CD4-positive, alpha-beta T cell treated with Interleukin-15 for 4 hours (primary cell): ENCODE measurements at places on chromosomes 4 and X.

GRCh38 chr4:94746746-94747145 is 11.0 kb upstream of the BMPR1B start:
- no peak for DNase-seq

DNA sequence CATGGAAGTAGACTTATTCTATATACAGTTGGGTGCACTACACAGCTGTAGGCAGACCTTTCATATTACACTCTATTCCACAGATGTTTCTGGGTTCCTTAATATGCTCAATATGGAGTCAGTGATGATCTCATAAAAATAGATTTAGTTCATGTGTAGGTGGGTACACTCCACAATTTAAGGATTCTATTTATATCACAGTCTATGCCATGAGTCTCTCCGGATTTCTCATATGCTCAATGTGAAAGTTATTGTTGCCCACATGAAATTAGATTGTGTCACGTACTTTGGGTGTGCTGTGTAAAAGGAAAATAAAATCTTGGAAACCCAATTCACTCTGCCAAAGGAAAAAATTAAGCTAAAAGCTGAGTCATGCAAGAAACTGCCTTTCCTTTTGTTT is 32.5 kb upstream of the TASL start:
- no peak for DNase-seq

- DNase-seq: no peak
Measured at GRCh38 chr4:77152421-77152820, 4.6 kb upstream of the CCNG2 start.

GRCh38 chrX:48942895-48943294 is 14.5 kb downstream of the OTUD5 start:
- no peak for DNase-seq

GRCh38 chr4:113636877-113637276 is 124.7 kb downstream of the CAMK2D start:
- DNase-seq: peak; percentile 71

DNA sequence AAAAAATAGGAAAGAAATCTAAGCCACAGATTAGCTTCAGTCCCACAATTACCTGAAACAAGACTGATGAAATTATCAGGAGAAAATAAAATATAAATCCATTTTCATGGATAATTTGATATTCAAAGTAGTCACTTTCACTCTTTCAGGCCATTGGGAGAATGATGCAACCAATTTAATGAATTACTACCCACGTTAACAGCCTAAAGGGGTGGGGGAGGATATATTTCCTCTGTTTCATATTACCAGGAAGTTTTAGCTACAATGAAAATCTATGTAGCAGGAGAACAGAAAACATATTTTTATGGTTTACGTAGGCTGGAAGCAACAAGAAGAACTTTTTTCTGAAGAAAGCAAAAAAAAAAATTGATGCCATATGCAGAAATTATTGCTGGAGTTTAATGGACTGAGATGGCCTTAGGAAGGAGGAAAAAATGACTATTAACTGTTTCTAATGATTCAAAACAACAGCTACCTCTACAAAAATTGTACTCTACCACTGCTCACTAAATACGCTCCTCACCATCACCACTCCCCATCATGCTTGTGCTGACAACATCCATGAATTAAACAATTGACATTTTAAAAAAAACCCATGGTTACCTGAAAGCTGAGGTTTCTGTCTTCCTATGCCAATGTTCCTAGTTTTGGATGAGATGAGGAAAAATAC is 100.9 kb downstream of the CXXC4 start:
- no peak for DNase-seq

DNA sequence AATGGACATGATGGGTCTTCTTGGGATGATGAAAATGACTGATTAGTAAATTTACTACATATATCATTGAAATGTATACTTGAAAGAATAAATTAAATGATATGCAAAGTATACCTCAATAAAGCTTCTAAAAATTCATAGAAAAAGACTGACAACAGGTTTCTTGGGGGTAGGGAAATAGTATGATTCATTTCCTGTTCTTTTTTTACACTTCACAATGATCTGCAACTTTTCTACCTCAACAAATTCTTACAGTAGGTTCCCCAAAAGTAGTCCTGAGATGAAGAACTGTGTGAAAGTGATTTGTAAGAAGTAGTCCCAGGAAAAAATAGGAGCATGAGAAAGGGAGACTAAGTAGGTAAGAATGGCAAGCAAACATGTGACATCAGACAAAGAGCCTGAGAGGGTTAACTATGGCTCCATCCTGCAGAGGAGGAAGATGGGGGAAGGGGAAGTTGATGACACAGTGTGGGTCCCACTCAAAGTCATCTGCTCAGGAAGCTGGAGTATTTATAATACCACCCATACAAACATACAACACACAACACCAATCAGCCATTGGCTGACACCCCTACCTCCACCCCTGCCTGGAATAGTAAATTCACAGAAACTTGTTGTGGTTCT is 73.9 kb downstream of the ARHGAP6 start:
- DNase-seq: no peak

DNA sequence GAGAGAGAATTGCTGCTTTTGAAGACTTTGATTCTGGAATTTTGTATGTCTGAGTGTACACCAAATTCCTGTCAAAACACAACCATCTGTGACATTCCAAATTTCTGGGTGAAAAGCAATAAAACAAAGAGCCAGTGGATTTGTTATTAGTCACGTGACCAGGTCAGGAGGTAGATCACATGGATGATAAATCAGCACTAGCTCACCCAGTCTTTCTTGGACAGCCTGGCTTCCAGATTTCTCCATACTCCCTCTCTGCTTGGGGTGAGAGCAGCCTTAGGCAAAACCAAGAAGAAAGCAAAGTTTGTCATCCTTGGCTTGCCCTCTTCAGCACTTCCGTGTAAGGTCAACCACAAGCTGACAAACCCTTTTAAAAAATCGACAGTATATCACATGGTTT is 194.2 kb downstream of the CLCN4 start:
- no peak for DNase-seq

- no peak for DNase-seq
Measured at GRCh38 chrX:18640686-18641085, 31.2 kb downstream of the RS1 start.

DNA sequence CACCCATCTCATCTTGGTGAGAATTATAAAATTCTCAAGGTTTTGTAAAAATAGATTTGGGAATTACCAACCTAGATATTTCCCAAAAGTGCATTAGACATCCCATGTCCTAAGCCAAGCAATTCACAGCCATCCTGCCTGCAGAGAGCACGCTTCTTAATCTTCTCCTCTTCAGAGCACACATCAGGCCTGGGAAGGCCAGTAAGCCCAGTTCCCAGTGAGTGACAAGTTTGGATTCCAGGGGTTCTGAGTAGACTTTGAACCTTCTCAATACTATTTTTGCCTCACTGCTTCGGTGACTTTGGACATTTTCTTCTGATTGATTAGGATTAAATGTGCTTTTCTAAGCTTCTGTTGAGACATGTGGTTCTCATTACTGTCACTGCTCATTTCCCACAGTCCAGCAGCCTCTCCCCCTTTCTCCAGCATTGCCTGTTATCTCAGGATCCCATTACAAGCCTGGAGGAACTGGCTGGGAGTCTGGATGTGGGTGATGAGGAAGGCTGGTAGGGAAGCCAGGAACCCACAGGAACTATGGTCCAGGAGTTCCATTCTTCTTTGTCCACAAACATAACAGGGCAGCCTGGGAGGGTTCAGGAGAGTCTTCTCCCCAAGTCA is 56.4 kb upstream of the TMEM150C start:
- no peak for DNase-seq

DNA sequence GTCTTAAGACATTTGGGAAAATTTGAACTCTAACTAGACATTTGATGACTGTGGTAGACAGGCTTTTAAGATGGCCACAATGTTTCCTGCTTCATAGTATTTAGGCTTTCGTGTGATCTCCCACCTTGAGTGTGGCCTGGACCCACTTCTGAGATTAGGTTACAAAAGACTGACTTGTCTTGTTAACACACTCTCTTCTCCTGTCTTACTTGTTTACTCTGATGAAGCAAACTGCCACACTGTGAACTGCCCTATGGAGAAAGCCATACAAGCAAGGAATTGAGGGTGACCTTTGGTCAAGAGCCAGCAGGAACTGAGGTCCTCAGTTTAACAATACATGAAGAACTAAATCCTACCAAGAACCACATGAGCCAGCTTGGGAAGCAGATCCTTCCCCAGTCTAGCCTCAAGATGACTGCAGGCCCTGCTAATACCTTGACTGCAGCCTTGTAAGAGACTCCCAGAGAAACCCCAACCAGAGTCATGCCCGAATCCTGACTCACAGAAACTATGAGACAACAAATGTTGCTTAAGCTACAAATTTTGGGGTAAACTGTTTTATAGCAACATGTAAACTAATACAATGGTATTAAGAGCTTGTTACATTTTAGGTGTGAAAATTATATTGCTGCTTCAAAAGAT is 20.3 kb downstream of the UBA6 start:
- DNase-seq: no peak

- no peak for DNase-seq
Measured at GRCh38 chr4:9898596-9899305, 117.3 kb downstream of the DRD5 start.

DNA sequence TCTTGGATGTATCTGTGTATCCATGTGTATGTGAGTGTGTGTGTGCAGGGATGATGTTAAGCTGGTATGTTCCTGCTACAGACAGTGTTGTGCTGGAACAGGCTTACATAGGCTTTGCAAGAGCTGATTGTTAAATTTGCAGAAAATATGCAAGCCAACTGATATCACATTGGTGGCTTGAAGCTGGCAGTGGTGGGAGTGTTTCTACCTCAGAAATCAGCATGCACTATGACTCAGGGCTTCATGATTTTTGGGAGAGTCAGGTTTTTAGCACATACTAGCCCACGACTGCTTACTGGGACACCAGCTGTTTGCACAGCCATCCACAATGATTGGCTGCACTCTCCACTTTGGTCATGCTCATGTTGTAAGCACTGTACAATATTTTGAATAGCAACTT is 261.8 kb downstream of the DHX15 start:
- no peak for DNase-seq

GRCh38 chr4:150126201-150126863 is 48.1 kb downstream of the DCLK2 start:
- DNase-seq: no peak

DNA sequence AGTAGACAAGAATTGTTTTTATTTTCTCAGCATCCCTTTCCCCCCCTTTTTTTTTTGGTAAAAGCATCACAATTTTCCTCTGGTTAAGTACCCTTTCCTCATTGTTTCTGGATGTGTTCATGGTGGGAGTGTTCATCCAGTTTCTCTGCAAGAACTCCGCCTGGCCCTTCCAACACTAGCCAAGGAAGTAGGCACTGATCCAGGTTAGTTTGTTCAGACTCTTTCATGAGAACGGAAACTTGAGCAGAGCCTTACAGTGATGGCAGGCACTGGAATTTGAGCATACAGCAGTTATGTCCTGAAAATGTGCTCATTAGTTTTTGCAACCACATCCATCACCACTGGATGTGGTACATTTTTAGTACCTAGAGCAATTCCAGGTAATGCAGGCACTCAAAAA is 336.1 kb upstream of the BOD1L1 start:
- DNase-seq: no peak

- no peak for DNase-seq
Measured at GRCh38 chrX:99077099-99077498, 1333.0 kb downstream of the PCDH19 start.

GRCh38 chrX:55030271-55031205 is at the start of gene ALAS2:
TSS of gene ALAS2 (minus strand) at chrX:55030977. CDS start at chrX:55026000, 4,977 bp downstream.
- DNase-seq: no peak

DNA sequence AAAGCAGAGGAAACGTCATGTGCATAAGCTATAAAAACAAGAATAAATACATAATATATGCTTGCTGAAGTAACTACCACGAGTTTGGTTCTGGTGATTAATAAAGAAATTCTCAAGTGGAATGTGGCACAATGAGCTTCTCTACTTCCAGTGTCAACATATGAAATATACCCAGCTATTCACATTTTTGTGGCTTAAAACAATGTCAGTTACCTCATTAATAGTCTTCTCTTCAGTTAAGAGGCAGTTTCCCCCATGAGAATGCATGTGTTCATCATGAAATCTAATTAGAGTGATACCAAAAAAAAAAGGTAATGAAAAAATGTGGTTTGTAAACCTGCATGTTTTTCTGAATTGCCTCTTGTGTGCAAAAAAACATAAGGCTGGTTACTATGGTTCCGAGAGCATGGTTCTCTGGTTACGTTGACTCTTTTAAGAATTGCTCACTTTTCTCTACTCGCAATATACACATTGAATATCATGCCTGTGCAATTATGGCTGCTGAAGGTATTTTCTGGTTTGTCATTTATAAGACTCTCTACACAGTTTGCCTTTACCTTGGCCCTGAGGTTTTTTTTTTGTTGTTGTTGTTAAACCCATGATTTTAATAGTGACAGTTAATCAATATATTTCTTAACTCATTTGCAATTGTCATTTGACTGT is 108.2 kb downstream of the PCDH7 start:
- no peak for DNase-seq

DNA sequence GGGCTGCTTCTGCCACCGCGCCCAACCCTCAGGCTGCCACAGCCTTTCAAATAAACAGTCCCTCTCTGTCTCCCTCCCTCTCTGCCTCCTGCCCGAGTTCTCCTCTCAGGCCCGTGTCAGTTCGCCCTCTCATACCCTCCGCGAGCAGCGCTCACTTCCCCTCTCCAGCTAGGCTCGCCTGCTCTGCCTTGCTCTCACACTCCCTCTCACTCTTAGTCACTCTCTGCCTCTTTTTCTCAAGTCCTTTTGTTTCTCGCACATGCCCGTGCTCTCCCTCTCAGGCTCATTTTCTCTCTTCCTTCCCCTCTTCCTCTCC is 3.2 kb downstream of the EFNB1 start:
- DNase-seq: no peak

DNA sequence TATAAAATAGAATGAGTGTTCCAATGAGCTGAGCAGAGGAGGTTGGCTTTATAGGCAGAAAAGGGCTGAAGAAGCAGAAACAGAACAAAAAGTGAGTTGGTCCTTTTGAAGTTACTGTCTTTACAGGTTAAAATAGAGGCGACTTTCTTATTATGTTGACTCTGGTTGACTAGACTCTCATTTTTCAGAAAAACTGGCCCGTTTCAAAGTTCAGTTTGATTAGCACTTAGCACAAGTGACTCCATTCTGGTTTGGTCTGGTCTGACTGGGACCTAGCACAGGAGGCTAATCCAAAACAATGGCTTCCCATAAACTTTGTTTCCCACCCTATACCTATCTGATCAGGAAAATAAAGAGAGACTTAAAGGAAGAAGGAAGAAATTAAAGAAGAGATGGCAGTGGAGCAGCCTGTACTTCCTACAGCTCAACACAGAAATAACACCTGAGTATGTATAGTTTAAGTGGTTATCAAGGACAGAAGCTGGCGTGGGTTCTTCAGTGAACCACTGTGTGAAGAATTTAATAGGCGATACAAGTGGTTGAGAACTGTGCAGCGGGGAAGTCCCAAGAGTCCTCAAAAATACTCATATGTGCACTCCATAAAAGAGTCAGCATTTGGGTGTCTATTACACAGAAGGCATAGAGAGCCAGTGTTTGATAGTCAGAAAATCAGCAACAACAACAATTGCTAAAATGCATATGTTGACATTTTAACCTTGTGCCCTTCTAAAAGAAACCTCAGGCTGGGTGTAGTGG is 554.8 kb upstream of the HTR2C start:
- no peak for DNase-seq

DNA sequence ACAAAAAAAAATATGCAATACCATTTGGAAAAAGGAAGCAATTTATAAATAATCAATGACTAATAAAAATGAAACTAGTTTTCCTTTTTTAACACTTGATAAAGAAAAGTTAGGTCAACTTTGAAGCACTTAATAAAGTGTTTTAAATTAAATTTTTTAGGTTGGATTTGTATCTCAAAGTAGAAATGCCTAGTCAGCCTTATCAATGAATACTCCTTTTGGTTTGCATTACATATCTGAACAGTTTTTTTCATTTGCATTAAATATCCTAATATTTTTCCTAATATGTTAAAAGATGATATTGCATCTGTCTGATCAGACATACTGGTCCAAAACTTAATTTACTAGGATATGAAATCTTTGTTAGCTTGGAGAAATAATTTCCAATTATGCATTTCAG is 155.8 kb upstream of the ZFP42 start:
- no peak for DNase-seq
